Activated CD8-positive, alpha-beta memory T cell treated with anti-CD3 and anti-CD28 coated beads for 4 hours (primary cell): ENCODE measurements at places on chromosomes 4 and X.

DNA sequence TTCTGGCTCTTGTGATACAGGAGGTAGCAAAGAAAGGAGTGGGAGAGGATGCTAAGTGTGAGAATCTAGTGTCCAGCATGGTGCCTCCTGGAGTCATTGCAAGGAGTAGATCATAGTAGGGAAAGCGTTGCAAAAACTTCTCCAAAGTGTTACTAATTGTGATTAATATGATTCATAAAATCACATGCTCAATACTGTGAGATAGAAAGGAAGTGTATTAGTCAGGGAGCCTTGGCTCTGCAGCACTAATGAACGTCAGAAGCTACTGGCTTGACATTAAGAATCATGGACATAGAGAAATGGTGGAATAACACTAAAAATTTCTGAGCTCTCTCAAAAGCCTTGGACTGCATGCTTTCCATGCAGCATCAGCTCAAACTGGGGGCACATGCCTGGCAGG lies 299.1 kb downstream of the EVC2 start:
- DNase-seq, result no peak

DNA sequence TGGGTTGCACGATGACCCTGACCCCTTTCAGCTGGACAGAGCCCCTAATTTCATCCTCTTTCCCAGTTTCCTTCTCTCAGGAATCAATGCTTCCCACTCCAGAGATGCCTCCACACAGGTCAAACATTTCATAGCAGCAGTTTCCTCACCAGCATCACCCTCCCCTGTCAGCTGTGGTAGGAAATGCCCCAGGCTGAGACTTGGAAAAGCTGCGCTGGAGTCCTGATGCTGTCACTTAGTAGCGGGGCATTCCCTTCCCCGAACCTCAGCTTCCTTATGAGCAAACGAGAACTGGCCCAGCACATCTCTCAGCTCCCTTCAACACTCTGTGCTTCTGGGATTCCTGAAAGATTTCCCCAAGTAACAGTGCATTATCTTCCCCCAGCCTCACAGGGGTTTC lies 2.7 kb downstream of the GJB1 start:
- no peak for DNase-seq

DNA sequence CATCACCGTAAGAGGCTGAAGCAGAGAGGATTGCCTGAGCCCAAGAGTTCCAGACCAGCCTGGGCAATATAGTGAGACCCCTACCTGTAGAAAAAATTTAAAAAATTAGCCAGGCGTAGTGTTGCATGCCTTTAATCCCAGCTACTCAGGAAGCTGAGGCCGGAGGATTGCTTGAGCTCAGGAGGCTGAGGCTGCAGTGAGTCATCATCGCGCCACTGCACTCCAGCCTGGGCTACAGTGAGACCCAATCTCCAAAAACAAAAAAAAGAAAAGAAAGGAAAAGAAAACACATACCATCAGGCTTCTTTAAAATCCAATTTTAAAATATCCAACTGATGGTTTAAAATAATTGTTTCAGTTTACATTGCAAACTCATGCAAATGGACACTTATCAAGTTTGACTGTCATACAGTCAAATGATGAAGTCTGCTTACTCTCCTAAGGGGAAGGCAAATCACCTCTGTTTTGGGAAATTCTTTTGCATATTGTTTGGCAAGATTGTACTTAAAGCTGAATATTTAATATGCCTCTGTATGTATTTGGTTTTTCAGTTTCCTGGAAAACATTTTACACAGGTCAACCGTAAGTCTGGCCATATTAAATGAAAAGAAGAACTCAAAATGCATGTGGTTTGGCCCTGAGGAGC lies 23.7 kb upstream of the TENM3 start:
- DNase-seq, result no peak

DNA sequence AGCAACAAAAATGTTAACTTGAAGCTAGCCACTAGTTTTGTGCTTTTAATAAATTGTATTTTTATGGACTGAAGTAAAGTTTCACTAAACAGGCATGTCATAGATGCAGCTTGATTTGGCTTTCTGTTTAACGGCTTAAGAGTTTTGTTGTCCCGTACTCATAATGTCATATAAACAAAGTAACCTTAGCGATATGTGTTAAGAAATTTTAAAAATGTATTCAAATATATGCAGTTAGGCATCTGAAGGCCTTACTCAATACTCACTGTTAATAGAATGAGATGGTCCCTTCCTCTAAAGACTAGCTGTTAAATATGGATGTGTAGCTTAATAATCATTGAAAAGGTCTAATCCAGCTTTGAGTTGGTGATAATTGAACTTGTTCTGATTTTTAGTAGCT lies 1.0 kb upstream of the SCLT1 start:
- DNase-seq, result no peak

DNA sequence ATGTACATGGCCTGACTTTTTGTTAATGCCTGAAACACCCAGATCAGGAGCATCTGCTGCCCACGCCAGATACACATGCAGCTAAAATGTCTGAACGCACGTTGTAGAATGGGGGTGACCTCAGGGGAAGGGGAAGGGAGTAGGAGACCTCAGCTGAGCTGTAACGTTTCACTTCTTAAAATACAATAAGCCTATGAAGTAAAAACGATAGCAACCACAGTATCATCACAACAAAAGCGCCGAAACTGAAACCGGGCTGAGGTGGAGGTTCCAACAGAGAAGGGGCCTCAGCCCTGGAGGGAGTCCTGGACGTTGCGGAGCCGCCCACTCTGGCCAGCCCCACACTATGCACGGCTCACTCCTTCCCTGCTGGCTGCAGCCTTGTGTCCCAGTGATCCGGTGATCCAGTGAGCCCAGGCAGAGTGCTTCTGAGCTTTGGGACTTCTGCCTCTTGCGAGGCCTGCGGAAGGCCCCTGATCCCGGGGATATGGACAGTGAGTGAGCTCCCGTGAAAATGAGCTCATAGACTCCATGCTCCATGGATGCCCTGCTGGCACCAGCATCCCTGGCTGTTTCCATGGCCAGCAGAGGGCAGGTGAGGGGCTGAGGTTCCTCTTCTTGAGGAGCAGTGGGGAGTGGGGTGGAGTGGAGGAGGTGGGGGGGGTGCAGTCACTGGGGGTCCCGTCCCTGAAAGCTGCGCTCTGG lies 52.0 kb downstream of the HMX1 start:
- DNase-seq, result no peak

DNA sequence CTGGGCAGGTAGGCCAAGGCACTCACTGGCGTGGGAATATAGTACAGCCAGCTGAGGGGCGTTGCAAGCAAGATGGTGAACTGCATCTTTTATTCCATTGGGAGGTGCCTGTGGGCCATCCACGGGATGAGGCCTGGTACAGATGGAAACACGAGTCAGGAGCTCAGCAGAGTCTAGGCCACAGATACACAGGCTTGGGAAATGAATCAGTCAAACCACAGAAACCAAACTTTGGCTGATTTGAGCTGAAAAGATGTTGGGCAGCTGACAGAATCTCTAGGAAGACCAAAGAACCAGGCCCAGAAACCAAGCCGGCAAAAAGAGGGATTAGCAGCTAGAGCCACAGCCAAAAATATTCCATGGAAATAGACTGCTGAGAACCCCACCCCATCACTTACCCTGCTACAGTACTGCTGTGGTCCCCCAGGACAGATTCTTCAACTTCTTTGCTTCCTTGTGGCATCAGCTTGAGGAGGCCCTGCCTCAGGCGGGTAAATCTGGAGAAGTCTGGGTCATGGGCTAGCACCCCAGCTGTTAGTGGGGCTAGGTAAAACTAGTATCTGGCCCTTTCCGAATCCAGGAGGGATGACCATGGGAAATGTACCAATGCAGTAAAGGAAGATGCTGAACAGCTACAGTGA lies 75.4 kb downstream of the TMEM131L start:
- DNase-seq, result no peak

DNA sequence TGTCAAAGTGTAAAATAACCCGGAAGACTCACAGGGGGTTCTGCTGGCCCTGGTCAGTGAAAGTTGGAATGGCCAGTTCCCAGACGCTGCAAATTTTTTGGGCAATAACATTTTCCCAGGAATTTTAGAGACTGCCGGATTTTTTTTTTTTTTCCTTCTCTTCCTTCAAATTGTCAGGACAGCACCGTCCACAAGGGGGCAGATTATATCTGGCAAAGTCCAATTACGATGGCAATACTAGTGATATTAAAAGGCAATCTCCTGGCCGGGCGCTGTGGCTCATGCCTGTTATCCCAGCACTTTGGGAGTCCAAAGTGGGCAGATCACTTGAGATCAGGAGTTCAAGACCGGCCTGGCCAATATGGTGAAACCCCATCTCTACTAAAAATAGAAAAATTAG lies 20.5 kb downstream of the SLC25A5 start:
- no peak for DNase-seq

GRCh38 chr4:112296949-112297880 lies at the start of gene ALPK1:
Gene ALPK1, plus strand, starts transcription at chr4:112297369.
- DNase-seq, result no peak

- no peak for DNase-seq
These were observed 60.8 kb downstream of the USP9X start for GRCh38 chrX:41145920-41146608.

- DNase-seq, result no peak
These were observed 220.7 kb downstream of the TACR3 start for GRCh38 chr4:103499094-103499493.

- peak; percentile 34 for DNase-seq
These were observed at the start of gene TMEM154 for GRCh38 chr4:152679414-152680281. Gene TMEM154, minus strand, starts transcription at chr4:152679997. Its CDS starts 64 bp downstream, at chr4:152679933.

DNA sequence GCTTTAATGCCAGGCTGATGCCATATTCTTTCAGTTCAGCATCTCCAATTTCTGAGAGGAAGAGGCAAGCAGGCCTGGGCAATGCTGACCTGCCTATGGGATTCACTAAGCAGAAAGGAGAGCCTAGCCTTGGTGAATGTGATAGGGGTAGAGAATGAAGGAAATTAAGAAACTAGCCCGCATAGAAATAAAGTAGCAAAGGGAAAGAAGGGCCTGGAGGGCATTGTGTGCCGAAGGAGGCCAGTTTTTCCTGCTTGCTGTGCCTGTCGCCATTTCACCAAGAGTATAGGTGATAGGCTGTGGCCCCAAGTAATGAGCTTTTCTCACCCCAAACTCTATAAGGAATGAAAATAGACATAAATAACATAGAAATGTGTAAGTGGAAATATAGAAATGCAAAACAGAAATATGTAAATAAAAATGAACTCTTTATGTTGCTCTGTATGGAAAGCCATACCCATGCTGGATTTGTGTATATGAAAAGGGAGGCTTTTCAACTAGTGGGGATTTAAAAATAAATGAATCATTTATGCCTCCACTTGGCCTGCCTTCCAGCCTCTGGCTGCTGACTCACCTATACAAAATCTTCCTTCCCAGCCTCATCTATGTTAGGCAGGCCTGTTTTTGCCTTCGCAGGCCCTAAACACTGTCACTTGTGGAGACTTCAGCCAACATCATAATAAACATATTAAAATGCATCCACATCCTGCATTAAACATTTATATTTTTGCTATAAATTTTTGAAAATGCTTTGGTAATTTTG lies 5.1 kb upstream of the OCRL start:
- no peak for DNase-seq

DNA sequence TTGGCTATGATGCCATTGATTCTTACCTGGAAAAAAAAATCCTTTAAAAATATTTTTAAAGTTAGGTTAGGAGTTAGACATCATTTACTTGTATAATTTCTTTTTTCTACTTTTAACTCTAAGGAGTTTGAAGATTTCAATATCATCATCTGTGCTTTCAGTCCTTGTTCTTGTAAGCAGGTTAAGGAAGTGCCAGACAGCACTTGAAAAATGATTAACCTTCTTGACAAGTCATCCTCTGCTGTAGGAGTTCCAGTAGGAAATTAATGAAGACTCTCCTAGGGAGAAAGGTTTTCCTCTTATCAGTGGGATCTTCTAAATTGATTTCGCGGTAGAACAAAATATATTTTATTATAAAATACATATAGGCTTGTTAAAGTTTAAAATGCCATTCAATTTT lies 29.1 kb upstream of the ANAPC4 start:
- no peak for DNase-seq

- no peak for DNase-seq
These were observed 8.0 kb downstream of the CYP2U1 start for GRCh38 chr4:107939307-107939706.

DNA sequence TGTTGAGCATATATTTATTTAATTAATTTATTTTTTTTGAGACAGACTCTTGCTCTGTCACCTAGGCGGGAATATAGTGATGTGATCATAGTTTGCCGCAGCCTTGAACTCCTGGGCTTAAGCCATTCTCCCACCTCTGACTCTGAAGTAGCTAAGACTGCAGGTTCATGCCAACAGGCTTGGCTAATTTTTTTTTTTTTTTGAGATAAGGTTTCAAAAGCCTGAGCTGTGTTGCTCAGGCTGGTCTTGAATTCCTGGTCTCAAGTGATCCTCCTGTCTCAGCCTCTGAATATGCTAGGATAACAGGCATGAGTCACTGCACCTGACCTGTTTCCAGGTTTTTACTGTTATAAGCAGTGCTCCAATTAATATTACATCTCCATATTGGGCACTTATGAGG lies 4.8 kb downstream of the ADD1 start:
- no peak for DNase-seq

GRCh38 chrX:109301177-109301576 lies 180.7 kb downstream of the GUCY2F start:
- DNase-seq, result no peak

GRCh38 chr4:7210824-7211223 lies 18.5 kb downstream of the SORCS2 start:
- DNase-seq, result no peak

- no peak for DNase-seq
These were observed 351.6 kb upstream of the F9 start for GRCh38 chrX:139178980-139179379.

GRCh38 chrX:121301356-121301755 lies 253.9 kb downstream of the GLUD2 start:
- DNase-seq, result no peak

DNA sequence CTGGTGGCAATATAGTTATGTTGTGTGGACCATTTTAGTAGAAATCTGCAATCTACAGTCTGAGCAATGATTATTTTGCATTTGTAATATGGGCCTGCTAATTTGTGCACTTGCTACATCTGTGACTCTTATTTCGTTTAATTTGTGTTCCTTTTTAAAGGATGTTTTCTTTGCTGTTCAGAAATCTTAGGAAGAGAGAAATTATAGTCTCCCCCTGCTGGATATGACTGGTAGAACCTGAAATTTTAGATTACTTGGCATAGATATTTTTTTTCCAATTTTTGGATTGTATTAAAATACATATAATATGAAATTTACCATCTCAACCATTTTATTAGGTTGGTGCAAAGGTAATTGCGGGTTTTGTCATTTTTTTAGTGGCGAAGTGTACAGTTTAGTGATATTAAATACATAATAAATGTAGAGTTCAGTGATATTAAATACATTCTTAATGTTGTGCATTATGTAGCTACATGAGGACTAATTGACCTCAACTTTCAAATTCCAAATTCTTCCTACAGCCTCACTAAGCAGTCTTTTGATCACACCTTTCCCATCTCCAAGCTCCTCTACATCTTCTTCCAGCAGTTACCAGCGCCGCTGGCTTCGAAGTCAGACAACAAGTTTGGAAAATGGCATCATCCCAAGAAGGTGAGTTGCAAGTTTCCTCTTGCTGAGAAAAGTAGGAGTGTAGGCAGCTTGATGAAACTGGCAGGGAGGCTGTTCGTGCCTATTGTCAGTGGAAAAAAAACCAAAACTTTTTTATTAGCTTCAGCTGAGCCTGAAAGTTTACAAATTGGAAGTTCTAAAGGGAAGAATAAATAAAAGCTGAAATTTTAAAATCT lies 82.2 kb downstream of the FNIP2 start:
- no peak for DNase-seq
